Osteocyte (in vitro differentiated cells): ENCODE measurements at places on chromosomes 3 and 15. TPM values are rescaled to one million over a fixed set of nuclear protein-coding genes. Genes with fewer than 3 reads are reported as not detected.

GRCh38 chr3:46293991-46294833 lies 52.0 kb downstream of the CCR3 start:
- H3K27ac ChIP-seq, result no peak overlapping the region
- H3K4me3 ChIP-seq, result no peak overlapping the region
- H3K4me1 ChIP-seq, result no peaks in the 10 kb centered on the region
- no peak for DNase-seq
- H3K36me3 ChIP-seq, result no peaks in the 10 kb centered on the region

DNA sequence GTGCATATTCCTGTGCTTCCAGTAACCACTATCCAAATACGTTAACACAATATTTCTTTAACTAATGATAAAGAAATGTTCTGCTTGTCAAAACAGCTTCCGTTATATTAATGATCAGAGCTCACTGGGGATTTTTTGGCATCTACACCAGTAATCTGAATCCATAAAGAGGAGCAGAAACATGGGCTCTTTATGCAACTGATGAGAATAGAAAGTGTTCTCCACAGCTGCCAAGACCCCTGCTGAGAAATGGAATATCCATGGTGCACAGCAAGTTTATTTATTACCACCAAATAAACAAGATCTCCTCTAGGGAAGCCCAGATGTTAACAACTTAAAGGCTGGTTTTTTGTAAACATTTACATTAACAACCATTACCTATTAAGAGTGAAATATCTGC lies 54.5 kb downstream of the ALDH1A2 start:
- no peak overlapping the region for H3K4me3 ChIP-seq
- H3K36me3 ChIP-seq, result no peaks in the 10 kb centered on the region
- peaks cover 15% of the 10 kb centered on the region for H3K27me3 ChIP-seq
- no peak overlapping the region for H3K27ac ChIP-seq

- no peaks in the 10 kb centered on the region for H3K27me3 ChIP-seq
- DNase-seq, result no peak
- peaks cover 50% of the 10 kb centered on the region for H3K4me1 ChIP-seq
These were observed 26.9 kb downstream of the BMF start for GRCh38 chr15:40081691-40082194.

- no peaks in the 10 kb centered on the region for H3K27me3 ChIP-seq
- no peak overlapping the region for H3K4me3 ChIP-seq
- peaks cover 16% of the 10 kb centered on the region for H3K4me1 ChIP-seq
- no peak for DNase-seq
- H3K27ac ChIP-seq, result no peak overlapping the region
These were observed 74.7 kb upstream of the ZNF385D start for GRCh38 chr3:21825684-21826083.

DNA sequence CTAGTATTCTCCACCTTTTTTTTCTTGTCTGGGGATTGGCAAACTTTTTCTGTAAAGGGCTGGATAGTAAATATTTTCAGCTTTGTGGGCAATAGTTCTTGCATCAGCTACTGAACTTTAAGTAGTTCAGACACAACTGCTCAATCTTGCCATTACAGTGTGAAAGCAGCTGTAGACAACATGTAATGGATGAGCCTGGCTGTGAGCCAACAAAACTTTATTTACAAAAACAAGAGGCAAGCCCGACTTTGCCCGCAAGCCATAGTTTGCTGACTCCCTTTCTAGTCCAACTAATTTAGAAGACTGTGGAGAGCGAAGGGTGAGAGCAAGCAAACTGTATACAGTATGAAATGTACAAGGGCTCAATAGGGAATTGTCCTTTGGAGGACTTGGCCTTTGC lies 6.2 kb downstream of the FRMD4B start:
- H3K27me3 ChIP-seq, result no peaks in the 10 kb centered on the region
- no peaks in the 10 kb centered on the region for H3K36me3 ChIP-seq
- H3K4me3 ChIP-seq, result no peak overlapping the region
- H3K4me1 ChIP-seq, result peaks cover 22% of the 10 kb centered on the region
- no peak for DNase-seq

GRCh38 chr3:148379763-148380382 lies 317.8 kb upstream of the AGTR1 start:
- DNase-seq, result no peak
- no peaks in the 10 kb centered on the region for H3K36me3 ChIP-seq
- no peaks in the 10 kb centered on the region for H3K27me3 ChIP-seq
- H3K4me1 ChIP-seq, result no peaks in the 10 kb centered on the region

GRCh38 chr3:140319739-140320138 lies 358.1 kb upstream of the TRIM42 start:
- no peak for DNase-seq
- peaks cover 5% of the 10 kb centered on the region for H3K27me3 ChIP-seq
- peaks cover 9% of the 10 kb centered on the region for H3K4me1 ChIP-seq
- H3K36me3 ChIP-seq, result no peaks in the 10 kb centered on the region
- no peak overlapping the region for H3K4me3 ChIP-seq
- H3K27ac ChIP-seq, result no peak overlapping the region

The REC114 gene
- total RNA-seq, result not detected in 2 replicates

The SLC24A5 gene
- not detected in 2 replicates for total RNA-seq
